ENCODE measurements at places on chromosomes 1 and 21.

GRCh38 chr21:29656504-29657239, 283.1 kb downstream of the GRIK1 start:
- peak; percentile 81 for DNase-seq

- DNase-seq = no peak
Observed at GRCh38 chr21:17900990-17901385, 81.8 kb upstream of the C21orf91 start.

DNA sequence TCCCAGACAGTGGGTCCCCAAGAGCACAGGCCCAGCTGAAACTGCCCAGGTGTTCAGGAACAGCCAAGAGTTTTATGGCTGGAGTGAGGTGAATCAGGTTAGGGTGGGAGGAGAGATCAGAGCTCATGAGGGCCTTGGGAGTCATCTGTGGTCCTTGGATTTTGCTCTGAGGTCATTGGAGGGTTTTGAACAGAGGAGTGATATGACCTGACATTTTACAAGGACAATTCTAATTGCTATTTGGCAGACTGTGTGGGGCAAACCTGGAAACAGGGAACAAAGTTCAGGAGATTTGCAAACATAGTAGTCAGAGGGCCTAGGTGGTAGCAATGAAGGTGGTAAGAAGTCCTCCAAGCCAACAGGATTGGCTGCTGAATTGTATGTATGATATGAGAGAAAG, 31.1 kb upstream of the LRRN2 start:
- no peak for DNase-seq

DNA sequence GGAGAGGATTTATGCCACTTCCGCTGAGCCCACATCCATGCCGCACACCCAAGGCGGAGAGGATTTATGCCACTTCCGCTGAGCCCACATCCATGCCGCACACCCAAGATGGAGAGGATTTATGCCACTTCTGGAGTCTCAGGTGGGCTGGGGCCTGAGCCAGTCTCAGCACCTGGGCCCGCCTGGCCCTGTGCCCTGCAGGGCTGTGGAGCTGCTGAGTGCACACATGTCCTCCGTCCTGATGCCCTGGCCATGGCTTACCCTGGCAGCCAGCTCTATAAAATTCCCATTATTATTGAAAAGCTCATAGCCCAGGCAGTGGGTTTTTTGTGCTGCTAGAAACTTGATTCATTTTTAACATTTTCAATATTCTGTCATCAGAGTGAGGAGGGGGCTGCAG, 89.8 kb upstream of the TMEM51 start:
- no peak for DNase-seq

DNA sequence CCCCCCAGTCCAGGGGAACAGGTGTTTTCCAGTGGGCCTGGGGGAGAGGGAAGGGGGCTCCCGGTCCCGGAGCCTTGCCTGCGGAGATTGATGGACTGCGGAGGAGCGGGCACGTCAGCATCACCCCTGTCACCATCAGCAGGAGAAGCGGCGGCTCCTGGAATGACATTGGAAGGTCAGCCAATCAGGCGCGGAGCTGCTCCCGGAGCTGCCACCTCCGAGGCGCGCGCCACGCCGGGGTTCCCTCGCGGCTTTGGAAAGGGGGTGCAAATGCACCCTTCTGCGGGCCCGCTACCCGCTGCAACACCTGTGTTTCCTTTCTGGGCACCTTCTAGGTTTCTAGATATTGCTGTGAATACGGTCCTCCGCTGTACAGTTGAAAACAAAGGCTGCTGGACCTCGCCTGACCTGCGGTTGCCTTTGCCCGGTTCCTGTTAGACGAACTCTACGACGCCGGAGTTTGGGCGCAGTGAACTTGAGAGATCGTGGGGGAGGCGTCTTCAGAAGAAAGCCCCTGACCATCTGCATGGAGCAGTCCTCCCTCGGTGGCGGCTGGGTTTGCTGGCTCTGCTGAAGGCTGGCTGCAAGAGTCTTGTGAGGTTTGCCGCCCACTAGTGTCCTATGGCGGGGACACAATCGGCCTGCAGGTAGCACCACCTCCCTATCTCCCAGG, 5.3 kb downstream of the DSCAM start:
- peak; percentile 3 for DNase-seq

GRCh38 chr1:153633161-153633753, 609 bp upstream of the CHTOP start:
- DNase-seq = no peak

- no peak for DNase-seq
Observed at GRCh38 chr1:75922698-75923097, 9.5 kb downstream of the ASB17 start.

DNA sequence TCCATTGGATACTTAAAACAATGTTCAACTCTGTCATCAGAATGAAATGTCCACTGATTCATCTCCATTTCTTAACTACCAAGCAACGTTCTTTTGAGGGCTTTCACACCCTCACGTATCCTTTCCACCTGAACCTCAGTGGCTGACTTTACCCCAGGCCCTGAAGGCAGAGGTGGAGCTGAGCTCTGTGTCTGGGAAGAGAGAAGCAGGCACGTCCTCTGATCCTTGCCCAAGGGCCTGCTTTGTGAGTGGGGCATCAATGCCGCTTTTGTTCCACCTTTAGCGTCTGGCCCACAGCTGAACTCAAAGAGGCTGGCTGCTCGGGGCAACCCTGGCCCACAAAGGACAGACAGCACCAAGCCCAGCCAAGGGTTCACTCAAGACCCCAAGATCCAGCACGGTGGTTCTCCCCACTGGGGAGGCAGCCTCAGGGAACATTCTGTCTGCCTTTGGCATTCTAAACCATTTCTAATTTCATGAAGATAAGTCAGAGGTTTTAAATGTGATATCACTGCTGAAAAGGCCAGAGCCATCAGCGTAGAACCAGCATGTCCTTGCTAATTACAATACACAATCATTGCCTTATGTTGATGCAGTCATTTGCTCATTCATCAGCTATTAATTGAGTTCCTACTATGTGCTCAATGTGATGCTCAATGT, 126.0 kb upstream of the UBE2U start:
- DNase-seq = no peak

DNA sequence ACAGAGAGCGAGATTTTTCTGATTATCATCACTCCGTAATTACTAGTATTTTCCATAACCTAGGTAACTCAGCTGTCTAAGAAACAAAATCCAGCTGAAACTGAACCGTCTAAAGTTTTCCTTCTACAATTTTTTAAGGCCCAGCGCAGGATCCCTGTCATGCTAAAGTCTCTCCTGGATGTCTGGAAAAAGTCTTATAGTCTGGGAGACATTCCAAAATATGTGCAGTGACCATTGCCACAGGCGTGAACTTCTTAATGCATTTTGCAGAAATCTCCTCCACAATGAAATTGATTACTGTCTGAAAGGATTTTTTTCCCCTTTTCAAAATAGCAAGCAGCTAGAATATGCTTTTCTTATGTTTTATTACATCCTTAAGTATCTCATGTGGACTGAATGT, 209.3 kb upstream of the C1orf105 start:
- DNase-seq = no peak

GRCh38 chr1:216140730-216141524, 282.3 kb downstream of the USH2A start:
- no peak for DNase-seq

DNA sequence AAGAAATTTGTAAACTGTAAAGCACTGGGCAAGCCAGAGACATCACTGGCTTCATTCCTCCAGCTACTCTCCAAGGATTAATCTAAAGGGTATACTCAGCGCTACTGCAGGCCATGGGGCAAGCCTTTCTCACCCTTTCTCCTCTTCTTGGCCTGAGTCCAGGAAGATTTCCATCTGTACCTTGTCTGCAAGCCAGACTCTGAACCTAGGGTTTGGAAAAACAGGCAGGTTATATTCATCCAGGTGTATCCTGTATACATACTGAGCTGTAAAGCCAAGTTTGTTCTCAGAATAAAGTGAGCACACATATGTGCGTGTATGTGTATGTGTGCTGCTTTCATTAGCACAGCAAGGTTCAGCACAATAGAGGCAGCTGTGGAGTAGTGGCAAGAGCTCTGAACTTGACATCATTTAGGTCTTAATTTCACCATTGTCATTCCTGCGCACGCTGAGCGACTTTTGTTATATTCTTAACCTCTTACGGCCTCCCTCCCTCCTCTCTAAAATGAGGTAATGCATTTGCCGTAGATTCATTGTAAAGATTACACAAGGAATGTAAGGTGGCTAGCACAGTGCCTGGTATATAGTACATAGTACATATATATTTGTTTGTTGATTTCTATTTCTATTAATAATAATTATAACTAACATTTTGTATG, 128.1 kb upstream of the JUN start:
- DNase-seq = no peak

DNA sequence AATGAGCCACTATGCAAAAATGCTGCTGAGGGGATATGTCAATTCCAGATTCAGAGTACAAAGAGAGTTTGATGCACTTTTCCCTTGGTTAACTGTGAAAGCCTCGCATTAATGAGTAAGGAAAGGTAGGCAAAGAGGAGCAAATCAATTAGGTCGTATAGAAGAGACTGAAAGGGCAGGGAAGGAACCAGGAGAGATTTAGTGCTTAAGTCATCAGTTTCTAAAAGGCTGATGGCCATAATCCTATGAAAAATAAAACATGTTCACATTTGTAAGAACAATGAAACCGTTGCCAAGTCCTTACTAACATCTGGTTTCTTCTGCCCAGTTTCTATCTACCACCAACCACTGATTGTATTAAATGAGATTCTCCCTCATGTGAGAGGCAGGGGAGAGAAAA, 118.4 kb upstream of the PALMD start:
- no peak for DNase-seq

DNA sequence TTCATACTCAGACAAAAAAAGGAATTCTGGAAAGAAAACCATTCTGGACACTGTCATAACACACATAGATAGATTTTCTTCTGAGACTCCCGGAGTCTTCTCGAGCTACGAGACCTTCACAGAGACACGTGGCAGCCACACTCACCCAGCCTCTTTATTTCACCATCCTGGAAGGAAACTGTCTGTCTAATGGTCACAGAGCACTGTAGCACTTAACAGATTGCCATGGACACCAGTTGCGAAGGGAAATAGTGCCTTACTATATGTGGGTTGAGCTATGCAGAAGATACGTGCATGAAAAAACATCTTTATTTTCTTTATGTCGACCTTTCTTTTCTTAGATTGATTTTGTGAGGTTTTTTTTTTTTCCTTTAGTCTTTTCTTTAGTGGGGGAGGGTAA, 57.9 kb downstream of the ZP4 start:
- no peak for DNase-seq

- DNase-seq = no peak
Observed at GRCh38 chr1:118159569-118159968, 25.5 kb downstream of the SPAG17 start.

DNA sequence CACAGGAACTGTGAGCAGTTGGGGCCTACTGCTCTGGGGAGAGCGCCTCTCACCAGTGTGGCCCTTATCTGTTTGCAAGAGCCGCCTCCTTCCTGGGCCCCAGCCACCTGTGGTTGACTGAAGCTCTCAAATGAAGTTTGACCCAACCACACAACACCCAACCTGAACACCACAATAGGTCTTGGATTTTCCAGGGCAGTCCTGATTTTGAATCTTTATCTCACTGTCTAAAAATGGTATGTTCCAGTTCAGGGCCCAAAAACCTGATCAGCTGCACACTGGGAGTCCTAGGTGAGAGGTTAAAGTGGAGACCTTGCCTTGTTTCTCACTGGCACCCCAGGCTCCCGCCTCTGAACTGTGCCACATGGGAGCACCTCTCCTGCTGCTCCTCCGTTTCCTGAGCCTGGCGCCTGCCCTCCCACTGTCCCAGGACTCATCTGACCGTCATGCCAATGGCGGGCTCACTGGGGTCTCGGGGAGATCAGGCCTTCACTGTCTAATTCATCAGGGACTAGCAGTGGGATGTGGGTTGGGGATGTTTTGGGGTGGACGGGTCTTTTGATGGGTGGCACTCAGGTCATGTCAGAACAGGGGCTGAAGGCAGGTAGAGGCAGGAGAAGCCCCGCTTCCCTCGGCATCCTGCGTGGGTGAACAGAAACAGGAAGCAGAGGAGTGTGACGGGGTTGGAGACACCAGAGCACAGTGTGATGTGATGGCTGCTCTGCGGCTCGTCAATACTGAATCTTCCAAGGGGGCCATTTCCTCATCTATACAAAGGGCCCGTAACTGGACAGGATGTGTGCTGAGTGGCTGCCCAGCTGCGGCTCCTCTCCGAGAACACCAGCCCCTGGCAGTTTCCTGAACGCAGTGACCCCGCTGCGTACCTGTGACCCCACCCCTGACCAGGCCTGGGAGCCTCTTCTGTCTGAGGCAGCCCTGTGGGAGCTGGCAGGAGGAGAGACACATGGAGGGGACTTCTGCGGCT, 59.6 kb upstream of the ITPKB start:
- no peak for DNase-seq

Data from ELR (cell line).